Spinal cord (tissue), 10 donors: ENCODE measurements at places on chromosomes 2 and 18. TPM values are rescaled to one million over a fixed set of nuclear protein-coding genes. Genes with fewer than 3 reads are reported as not detected.

DNA sequence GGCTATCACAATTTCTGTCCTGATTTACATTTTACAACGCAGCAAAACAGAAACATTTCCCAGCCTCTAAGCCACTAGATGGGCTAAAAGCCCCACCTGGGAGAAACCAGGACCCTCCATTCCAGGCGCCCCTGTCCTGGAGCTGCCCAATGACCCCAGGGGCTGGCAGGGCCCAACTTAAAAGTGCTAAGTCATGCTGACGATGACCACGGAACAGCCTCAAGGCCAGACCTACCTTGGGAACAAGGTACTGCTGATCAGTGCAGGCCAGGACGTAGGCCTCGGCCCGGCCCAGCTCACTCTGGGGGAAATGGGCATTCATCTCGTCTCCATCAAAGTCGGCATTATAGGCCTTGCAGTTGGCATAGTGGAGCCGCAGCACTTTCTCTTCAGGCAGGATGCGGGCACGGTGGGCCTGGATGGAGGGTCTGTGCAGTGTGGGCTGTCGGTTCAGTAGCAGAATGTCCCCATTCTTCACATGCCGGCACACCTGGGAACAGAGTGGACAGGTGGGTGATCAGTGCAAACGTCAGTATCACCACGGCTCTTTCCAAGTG is 35.8 kb downstream of the POLR1A start:
- no peak for DNase-seq

DNA sequence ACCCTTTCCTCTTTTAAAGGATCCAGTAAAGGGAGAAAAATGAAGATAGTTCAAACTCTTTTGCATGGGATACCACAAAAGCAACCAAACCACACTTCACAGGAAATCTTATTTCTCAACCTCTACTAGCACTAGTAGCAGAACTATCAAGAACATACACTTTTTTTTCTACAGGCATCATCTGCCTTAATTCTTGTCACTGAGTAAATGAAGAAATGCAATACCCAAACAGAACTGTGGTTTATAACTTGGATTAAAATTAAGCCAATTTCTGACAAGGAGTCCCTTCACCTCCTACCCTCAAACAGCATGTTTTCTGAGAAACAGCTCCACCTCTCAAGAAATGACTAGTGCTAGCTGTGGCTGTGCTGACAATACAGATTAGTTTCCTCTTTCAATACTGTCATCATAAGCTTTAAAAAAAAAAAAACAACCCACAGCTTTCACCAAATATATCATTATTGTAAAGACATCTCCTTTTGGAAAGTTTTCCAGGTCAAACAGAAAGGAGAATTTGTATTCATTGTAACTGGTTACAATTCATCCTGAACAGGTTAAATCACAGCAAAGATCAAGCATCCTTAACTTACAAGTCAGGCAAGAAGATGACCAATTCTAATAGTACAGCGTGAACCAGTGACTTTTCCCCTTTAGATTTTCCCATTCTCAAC is 44.4 kb downstream of the PTPN2 start:
- no peak for DNase-seq

DNA sequence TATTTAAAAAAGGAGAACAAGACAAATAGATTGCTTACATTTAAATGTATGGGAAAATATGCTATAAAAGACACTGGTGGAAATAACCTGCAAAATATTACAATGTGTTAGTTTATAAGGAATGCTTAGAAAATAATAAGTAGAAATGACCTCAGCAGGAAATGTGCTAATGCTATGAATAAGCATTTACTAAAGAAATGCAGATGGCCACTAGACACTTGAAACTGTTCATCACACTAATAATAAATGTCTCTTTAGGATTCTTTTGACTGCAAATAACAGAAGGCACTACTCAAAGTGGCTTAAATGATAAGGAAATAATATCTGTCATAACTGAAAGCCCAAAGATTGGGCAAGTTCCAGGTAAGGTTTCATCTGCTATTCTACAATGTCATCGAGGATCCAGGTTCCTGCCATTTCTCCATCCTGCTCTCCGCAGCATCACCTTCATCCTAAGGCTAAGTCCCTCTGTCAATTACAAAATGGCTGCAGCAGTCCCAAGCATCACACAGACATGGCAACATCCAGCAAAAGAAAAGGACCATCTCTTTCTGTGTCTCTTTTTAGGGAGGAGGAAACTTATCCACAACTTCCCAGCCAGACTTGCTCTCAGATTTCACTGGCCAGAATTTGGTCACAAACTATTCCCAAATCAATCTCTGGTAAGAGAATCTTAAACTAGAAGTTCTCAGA is 21.9 kb downstream of the METTL8 start:
- DNase-seq = no peak

DNA sequence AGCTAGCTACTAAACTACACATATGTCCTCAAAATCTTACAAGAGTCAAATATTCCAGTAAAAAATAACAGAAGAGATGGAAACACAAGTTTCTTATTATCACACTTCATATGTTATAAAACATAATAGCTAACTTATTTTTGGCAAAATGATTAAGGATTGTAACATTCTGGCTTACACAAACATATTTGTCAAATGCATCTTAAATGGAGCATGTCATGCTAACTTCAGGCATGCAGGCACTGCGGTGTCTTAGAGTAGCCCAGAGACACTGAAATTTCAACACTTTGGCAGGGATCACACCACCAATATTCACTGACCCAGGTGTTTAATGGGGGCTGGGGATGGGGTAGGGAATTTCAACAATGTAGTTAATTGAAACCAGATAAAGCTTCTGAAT is 51.6 kb downstream of the LDAH start:
- DNase-seq = no peak

DNA sequence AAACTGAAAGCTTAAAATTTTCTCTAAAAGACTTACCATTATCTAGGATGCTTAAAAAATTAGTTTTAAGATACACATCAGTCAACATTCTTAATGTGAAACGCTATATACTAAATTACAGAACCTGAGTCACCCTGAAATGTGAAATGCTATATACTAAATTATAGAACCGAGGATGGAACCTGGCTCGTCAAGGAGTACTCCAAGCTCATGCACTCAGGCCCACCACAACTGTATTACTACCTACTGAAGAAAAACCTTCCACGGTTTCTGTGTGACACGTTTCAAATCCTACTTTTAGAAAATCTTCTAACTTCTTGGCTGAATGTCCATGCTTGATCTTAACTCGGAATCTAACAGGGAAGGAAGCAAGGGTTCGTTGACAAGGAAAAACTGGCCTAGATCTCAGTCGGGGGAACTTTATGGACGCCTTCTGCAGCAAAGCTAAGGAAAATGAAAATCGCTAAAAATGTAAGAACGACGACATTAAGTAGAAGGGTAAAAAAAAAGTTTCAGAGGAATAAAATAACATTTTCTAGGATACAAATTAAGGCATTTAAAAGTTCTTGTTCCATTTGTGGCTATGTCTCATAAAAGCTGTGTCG is 1.4 kb downstream of the PRKD3 start:
- DNase-seq = no peak

DNA sequence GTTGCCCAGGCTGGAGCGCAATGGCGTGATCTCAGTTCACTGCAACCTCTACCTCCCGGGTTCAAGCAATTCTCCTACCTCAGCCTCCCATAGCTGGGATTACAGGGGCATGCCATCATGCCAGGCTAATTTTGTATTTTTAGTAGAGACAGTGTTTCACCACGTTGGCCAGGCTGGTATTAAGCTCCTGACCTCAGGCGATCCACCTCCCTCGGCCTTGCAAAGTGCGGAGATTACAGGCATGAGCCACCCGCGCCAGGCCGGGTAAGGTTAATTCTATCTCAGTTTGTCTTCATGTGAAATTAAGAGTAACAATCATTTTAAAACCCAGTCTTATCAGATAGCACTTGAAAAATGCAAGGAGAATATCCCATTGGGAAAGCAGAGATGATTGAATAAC is 1681.7 kb upstream of the DDX18 start:
- no peak for DNase-seq

DNA sequence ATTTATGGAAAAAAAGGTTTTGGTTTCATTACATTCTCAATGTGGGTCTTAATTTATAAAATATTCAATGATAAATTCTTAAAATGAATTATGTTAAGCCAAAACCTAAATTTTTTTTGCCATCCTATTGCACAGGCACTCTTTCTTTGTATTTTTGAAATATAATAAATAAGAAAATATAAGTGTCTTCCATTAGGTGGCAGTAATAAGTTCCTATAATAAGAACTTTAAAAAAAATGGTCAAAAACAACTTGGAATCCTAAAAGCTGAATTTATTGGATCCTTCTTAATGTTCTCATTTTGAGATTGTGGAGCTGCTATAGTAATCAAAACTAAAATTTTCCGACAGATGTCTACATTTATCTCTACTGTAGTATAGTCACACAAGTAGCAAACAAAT is 5.7 kb downstream of the CALCRL start:
- no peak for DNase-seq

- no peak for DNase-seq
These were observed 334.7 kb upstream of the CELF4 start for GRCh38 chr18:37900326-37900725.

GRCh38 chr2:179661986-179662385 is 199.4 kb downstream of the ZNF385B start:
- DNase-seq = no peak

- DNase-seq = no peak
These were observed 3.5 kb downstream of the GDF7 start for GRCh38 chr2:20670315-20671035.

DNA sequence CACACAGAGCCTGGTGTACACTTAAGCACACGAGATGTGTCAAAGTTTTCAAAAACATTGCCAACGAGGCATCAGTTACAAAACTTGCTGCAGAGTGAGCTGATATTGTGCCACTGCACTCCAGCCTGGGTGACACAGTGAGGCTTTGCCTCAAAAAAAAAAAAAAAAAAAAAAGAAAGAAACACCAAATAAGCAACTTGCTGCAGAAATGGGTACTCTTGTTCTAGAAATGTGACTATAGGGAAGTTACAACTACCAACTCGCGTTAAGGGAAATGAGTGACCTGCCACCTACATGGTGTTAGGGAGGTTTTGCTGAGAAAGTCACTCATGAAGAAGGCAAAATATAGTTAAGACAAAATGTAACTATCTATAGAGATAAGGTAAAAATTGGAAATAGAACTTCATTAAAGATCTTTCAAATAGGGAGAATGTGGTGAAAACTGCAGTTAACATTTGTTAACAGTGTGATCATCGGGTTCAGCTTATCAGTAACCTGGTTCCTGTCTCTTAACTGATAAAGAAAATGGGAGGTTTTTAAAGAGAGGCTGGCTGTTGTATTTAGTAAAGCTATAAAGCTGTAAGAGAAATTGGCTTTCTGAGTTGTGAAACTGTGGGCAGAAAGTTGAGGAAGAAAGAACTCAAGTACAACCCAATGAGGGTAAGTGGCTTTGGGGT is at the start of gene IL1RL1:
Gene IL1RL1 (plus strand): TSS at position 600 of the 677 bp plus-strand sequence. CDS start 26,702 bp downstream, outside the sequence.
- DNase-seq = no peak

DNA sequence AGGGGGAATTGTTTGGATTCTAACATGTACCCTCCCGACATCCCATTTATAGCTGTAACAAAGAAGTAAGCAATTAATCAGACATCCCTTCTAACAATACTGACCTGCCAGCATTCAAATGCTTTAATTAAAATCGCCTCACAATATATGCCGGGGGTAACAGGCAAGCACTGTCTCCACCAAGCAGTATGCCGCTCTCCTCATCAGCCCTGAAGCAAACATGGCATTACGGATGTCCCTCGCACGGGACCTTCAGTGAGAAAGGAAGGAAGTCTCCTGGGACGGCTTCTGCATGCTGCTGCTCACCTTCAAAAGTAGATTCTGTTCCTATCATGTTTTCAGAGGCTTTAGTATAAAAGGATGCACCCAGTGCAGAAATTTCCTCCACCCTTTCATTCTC is 292.7 kb upstream of the POU3F3 start:
- DNase-seq = no peak

- peak; percentile 20 for DNase-seq
These were observed 1007.7 kb upstream of the KLHL29 start for GRCh38 chr2:22377268-22377667.

DNA sequence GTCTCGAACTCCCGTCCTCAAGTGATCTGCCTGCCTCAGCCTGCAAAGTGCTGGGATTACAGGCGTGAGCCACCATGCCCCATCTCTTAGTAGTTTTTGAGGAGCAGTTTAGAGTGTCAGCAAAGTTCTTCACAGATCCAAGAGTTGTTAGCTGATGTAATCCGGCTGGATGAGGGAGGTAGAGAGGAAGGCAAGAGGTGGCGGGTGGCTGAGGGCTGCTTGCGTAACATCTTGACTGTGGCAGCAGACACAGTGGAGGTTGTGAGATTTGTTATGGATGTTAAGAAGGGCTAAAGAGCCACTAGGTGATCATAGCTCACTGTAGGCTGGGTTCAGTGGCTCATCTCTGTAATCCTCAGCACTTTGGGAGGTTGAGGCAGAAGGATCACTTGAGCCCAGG is 19.5 kb upstream of the FAM136A start:
- DNase-seq = no peak

DNA sequence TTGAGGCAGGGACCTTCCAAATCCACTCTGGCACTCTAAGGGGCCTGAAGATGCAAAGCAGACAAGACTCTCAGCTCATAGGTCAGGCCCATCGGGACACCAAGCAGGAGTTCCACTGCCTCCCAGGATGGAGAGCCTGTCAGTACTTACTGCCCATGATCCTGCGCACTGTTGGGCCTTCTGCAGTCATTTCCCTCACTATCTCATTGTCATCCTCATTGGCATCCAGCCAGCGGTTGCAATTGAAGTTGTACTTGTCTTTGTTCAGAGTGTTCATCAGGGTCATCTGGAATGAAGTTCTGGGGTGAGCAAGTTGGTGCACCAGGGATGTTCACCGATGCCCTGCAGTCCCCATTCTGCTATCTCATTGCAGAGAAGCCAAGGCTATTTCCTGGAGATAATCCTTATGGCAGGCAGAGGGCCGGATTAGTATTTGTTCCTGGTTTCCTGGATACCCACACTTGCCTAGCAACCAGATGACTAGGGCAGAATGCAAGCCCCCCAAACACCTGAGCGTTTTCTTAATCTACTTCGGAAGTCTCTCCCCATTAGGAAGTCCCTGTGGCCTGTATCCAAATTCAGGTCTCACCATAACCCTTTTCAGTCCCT is 65.1 kb downstream of the LOXHD1 start:
- no peak for DNase-seq

- DNase-seq = no peak
These were observed 43.8 kb downstream of the GBX2 start for GRCh38 chr2:236124182-236124893.

GRCh38 chr2:173968551-173968950 is 3.4 kb upstream of the SP3 start:
- no peak for DNase-seq

Gene AGXT
- total RNA-seq = not detected

Gene CRYBA2
- not detected for total RNA-seq

Gene C1QL2
- total RNA-seq = 0.20 TPM

Gene PDE1A
- 37.0 TPM for total RNA-seq

Gene STAT1
- total RNA-seq = 67.5 TPM

Gene CCDC150
- 10.2 TPM for total RNA-seq

Gene PFN4
- 4.5 TPM for total RNA-seq

Gene TEKT4
- 2.7 TPM for total RNA-seq

Gene DDX1
- 128 TPM for total RNA-seq
